ENCODE measurements at places on chromosomes 11 and 22.
A peak's percentile ranks its signal among the peaks of the same experiment; 100 is the strongest.

DNA sequence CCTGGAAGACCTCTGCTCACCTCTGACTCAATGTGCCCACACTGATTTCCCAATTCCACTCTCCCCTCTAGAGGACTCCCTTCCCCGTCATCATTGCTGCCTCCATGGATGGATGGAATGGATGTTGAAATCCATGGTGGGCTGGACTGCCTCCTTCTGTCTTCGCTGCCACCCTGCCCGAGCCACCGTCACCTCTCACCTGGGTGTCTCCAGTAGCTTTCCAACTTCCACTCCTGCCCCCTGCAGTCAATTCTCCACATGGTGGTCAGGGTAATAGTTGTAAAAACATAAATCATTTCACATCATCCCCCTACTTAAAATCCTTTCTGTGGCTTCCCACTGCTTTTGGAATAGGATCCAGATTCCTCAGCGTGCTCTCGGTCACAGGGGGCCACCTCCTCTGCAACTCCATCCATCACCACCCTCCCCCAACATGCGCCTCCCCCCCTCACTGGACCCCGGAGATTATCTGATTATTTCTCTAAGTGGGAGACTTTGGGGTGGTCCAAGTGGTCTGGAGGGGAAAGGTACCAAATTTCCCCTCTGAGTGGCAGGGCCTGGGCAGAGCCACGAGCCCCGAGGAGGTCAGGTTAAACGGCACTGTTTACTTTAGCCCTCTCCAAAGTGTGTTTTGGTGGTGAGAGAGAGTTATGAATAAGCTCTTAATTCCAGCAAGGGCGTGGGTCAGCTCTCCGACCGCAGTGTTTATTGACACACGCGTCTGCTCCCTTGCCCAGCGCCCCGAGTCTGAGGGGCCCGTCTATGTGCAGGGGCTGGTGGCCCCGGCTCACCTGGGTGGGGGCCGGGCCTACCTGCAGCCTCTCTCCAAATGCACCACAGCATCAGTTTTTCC, 313.7 kb downstream of the MN1 start:
- DNase-seq, result no peak

GRCh38 chr11:128497776-128498095, 89.6 kb downstream of the ETS1 start:
- no peak for DNase-seq

- DNase-seq, result no peak
Measured at GRCh38 chr22:22935546-22936157, 48.0 kb downstream of the IGLL5 start.

DNA sequence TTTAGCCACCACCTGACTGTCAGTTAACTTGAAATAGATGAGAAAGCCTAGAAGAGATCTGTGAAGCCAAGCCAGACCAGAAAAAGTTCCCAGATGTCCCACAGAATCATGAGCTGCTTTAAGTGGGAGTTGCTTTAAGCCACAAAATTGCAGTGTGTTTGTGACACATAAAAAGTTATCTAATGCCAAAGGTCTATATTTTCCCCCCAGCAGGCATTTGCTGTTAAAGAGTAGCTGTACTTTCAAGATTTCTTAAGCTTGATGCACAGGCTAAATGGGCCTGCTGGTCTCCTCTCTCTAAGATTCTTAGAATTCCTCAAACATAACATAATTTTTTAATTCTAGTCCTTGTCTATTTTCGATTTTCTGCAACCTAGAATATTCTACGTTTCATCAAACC, 825.7 kb downstream of the FAM181B start:
- DNase-seq, result no peak

DNA sequence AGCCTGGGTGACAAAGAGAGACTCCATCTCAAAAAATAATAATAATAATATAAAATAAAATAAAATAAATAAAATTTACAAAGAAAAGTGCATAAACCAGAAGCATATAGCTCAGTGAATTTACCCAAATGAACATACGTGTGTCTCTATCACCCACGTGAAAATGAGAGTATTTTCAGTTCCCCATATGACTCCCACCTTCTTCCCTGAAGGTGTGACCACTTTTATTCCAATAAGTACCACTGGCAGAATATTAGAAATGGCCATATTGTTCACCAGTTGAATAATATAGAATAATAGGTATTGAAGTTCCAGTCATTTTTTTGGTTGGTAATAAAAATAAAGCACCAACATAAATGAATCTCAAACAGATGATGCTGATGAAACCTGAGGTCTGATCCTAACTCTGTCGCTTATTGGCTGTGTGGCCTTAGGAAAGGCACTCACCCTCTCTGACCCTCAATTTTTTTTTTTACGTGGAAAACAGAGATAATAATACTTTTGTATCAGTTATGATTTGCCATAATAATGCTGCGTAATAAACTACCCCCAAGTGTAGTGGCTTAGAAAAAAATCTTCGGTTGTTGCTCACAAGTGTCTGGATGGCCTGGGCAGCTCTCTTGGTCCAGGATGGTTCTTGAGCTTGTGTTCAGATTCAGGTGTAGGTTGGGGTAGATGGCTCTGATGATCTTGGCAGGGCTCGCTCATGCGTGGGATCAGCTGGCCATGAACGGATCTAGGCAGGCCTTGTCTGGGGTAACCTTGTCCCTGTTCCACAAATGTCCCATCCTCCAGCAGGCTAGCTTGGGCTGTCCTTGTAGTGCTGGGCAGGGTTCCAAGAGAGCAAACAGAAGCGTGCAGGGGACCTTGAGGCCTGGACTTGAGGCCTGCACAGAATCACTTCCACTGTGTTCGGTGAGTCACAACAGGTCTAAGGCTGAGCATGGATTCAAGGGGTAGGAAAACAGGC, 88.1 kb downstream of the MYO18B start:
- no peak for DNase-seq

DNA sequence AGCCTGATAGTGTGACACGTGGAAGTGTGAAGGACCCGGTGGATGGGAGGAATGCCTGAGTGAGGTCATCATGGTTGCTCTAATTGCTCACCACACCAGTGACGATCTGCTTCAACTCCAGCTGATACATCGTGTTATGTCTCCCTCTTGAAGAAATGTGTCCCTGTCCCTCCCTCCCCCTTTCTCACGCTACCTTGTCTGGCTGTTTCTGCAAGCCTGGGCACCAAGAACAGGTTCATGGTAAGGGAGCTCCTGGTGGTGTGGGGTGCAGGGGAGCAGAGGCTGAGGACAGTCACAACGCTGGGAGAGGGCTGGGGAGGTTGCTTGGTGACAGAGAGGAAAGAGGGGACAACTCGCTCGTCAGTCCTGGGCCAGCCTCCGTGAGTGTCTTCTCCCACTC, 413.4 kb downstream of the SOX6 start:
- no peak for DNase-seq

- no peak for DNase-seq
Measured at GRCh38 chr11:73374151-73374550, 2.0 kb upstream of the RELT start.

- peak; percentile 47 for DNase-seq
Measured at GRCh38 chr22:44668190-44668885, 33.7 kb upstream of the PRR5 start.

GRCh38 chr11:83680321-83680720, 394.2 kb upstream of the CCDC90B start:
- DNase-seq, result no peak

DNA sequence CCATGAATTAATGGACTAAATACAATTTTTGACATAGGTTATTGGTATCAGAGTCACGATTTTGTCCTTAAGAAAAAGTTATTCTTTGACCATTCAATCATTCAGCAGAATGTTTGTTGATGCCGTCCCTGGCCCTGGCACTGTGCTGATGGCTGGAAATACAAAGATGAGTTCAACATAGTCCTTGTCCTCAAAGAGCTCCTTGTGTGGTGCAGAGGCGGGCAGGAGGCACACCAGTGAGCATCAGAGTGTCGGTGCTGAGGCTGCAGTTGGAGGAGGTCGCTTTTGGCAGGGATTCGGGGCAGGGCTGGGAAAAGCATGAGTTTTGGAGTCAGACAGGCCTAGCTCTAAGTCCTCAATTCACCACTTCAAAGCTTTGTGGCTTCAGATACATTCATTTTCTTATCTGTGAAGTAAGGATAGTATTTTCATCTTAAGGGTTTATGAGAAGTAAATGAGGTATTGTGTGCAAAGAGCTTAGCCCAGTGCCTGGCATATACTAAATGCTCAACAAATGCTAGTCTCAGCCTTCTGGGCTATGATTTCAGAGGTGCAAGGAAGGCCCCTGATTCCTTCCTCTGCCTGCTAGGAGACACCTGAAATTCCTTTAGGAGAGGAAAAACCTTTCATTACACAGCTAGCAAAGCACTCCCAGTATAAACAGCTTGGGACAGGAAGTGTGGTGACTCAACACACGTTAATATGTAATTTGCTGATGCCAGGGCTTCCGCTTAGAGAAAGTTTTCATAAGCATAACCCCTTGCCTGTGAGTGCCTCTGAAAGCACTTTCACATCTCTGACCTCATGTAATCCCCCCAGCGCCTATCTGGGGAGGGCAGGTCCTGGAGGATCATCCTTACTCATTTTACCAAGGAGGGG, 113.8 kb downstream of the NECTIN1 start:
- DNase-seq, result no peak

DNA sequence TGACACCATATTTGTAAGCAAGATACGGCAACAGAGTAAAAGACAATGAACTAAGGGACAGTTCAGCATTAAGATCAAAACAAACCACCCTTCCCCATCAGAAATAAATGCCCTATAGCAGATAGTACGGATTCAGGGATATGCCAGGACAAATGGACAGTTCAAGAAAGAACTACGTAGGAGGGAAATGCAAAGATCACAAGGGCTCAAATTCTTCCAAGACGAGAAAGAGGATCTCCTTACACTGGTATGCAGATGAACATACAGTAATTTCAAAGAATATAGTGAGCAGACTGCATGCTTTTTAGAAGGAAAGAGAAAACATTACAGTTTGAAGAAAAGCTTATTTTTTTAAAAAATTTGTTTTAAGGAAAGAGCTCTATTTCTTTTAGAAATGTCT, 124.7 kb upstream of the APOA1 start:
- no peak for DNase-seq

GRCh38 chr11:134901955-134902918, 490.2 kb upstream of the B3GAT1 start:
- no peak for DNase-seq

DNA sequence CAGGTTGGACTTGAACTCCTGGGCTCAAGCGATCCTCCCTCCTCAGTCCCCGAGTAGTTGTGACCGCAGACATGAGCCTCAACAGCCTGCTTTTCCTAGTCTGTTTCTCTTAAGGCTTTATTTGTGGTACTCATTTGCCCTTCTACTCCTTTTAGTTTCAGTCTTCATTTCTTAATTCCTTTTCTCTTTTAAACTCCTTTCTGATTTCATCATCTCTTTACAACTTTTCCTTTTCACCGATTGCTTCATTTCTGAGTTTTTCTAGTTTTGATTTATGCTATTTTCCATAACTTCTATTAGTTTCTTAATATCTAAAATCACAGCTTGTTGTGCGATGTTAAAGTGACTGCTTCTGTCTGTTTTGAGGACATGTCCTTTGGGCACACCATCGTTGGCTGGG, 17.3 kb upstream of the MRGPRF start:
- DNase-seq, result no peak

DNA sequence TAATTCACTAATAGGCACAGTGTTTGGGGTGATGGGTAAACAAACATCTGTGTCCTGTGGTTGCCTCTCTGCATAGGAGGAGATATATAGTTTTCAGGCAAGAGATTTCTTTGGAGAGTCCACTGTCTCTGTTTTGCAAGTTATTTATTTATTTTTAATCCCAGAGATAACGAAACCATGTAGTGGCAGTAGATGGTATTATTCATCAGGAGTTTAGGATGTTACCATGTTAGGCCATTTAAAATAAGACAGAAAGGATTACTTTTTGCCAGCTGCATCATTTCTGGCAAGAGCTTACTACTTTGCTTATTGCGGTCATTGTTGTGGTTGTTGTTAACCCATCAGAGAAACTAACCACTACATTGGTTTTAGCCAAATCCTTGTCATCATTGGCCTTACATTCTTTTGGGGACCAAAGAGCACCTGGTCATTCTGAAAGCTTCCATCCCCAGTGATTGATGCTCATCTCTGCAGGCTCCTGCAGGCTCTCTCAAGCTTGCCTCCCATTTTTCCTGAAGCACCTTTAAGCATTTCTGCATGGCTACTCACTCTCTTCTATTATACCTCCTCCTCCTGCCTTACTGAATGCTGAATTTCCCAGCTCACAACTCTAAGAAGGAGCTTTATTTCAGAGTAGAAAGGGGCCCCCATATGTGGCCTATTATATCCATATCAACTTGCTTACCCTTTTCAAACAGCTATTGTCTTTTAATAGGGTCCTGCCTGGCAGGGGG, 84.4 kb downstream of the CSTPP1 start:
- no peak for DNase-seq

- no peak for DNase-seq
Measured at GRCh38 chr22:46070215-46070802, 80.0 kb upstream of the PPARA start.

GRCh38 chr11:69862331-69862771, 43.1 kb upstream of the FGF3 start:
- DNase-seq, result no peak

DNA sequence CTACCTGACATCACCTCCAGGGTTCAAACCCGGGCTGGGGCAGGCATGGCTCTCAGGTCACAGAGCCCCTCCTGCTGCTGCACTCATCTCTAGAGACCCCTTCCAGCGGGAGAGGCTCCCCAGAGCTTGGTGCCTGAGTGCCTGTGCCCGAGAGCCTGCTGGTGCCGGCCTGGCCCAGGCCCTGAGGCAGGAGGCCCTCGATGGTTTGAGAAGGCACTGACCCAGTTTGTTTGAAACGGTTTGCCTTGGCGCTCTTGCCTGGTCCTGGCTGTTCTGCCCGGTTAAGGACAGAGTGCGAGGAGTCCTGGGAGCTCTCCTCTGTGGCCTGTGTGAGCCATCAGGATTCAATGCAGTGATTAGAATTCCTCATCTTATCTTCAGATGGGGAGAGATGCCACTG, 88.9 kb downstream of the TBC1D22A start:
- DNase-seq, result no peak

DNA sequence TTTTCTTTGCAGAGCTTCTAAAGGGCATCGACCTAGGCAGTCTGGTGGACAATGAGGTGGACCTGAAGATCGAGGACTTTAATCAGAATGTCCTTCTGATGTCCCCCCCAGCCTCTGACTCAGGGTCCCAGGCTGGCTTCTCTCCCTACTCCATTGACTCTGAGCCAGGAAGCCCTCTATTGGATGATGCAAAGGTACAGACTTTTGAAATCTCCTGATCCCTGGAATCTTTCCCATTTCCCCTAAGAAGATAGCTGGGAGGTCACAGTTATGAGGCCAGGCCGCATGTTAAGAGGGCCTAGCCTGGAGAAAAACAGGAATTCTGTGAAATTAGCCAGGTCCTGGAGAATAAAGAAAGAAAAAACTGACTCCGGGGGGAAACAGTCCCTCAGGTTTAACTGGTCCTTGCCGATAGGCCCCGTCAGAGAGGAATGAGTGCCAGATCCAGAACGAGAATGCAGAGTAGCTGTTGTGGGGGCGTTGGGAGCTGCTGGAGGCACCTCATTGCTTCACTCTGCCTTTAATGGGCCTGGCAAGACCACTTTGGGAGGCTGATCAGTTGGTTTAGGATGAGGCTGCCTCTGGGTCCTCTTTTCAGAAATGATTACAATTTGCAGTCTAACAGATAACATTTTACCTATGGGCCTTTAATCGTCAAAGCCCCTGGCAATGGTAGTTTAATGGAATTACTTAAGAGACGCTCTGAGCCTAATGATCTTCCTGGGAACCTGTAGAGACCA, 39.2 kb downstream of the SHISA8 start:
- DNase-seq, result no peak

- peak; percentile 95 for DNase-seq
Measured at GRCh38 chr11:63671322-63672155, at the start of gene ATL3. ATL3 (minus strand) TSS chr11:63671376; CDS start chr11:63671335, 41 bp downstream.

- DNase-seq, result no peak
Measured at GRCh38 chr22:44459041-44459440, 39.0 kb downstream of the RTL6 start.
